ENCODE measurements at places on chromosomes 6 and 20.

- DNase-seq = no peak
Observed at GRCh38 chr6:158328952-158329351, 16.7 kb downstream of the TULP4 start.

DNA sequence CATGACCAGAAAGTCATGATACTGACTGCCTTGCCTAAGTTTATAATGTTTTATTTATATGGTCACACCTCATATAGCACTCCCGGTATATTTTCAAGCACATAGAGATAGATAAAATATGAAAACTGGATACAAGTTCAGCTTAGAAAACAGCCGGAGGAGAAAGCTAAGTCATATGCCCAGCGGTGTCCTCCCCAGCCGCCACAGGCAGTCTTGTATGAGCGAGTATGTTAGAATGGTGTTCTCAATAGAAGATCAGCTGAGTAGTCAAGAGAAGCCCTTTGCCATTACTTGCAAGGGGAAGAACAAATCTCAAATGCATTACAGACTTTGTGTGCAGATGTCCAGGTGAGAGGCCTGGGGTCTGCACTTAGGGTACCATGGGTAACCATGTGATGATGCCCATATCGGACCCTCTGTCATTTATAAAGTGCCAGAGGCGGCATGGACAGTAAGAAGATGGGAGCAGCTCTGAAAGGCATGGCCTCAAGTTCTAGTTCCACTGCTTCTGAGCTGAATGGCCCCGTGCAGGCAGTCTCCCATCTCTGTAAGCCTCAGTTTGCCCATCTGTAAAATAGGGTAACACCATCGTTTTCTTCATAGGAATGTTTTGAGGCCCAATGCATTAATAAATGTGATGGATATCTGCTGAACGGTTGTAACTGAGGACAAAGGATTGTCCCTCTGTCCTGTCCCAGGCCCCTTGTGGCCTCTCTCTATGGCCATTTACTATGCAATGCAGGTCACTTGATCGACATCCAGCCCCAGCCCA, 195.7 kb upstream of the SNX9 start:
- DNase-seq = no peak

DNA sequence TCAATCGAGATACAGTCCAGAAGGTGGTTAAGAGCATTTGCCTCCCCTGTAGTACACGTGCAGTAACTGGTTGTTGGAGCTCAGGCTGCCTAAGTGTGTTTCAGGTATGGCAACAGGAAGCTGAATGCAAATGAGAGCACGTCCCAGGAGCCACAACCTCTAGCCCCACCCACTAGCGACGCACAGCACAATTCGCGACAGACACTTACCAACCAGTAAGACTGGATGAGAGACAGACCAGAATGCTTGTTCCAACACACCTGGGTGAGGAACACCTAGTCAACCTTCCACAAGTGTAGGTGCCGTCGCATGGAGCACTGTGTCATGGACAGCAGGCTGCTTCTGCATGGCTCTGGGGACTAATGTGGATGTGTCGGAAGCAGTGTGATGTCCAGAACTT, 7.2 kb upstream of the SERPINB1 start:
- no peak for DNase-seq

DNA sequence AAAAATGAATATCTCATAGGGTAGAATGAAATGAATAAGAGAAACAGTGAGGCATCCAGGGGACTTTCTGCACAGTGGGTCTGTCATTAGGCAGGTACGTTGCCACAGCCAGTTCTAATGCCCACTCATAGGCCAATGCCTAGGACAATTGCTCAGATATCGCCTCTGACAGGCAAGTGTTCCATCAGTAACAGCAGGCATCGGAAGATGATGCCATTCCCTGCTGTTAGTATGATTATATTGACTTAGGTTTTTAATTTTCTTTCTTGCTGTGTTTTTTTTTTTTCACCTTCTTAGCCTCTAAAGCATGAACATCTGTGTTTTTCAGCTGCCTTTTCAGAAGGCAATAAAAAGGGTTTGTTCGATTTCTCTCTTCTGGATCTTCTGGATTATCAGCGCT, 90.7 kb downstream of the PRL start:
- no peak for DNase-seq

GRCh38 chr20:5999783-6000182, 49.3 kb downstream of the MCM8 start:
- no peak for DNase-seq

Measured in iris pigment epithelial cell (primary cell).